Activated CD4-positive, alpha-beta T cell treated with anti-CD3 and anti-CD28 coated beads, Interleukin-2, amount 50 U/mL, for 1 hour (primary cell): ENCODE measurements at places on chromosomes 16 and 17.

GRCh38 chr16:48235556-48236136 lies 8.5 kb upstream of the LONP2 start:
- DNase-seq, result no peak

DNA sequence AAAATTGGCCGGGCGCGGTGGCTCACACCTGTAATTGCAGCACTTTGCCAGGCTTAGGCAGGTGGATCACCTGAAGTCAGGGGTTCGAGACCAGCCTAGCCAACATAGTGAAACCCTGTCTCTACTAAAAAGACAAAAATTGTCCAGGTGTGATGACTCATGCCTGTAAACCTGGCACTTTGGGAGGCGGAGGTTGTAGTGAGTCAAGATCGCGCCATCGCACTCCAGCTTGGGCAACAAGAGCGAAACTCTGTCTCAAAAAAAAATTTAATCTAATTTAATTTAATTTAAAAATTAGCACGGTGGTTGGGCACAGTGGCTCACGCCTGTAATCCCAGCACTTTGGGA lies 1.6 kb upstream of the HBQ1 start:
- no peak for DNase-seq

GRCh38 chr17:81272616-81273015 lies 22.5 kb downstream of the SLC38A10 start:
- no peak for DNase-seq

DNA sequence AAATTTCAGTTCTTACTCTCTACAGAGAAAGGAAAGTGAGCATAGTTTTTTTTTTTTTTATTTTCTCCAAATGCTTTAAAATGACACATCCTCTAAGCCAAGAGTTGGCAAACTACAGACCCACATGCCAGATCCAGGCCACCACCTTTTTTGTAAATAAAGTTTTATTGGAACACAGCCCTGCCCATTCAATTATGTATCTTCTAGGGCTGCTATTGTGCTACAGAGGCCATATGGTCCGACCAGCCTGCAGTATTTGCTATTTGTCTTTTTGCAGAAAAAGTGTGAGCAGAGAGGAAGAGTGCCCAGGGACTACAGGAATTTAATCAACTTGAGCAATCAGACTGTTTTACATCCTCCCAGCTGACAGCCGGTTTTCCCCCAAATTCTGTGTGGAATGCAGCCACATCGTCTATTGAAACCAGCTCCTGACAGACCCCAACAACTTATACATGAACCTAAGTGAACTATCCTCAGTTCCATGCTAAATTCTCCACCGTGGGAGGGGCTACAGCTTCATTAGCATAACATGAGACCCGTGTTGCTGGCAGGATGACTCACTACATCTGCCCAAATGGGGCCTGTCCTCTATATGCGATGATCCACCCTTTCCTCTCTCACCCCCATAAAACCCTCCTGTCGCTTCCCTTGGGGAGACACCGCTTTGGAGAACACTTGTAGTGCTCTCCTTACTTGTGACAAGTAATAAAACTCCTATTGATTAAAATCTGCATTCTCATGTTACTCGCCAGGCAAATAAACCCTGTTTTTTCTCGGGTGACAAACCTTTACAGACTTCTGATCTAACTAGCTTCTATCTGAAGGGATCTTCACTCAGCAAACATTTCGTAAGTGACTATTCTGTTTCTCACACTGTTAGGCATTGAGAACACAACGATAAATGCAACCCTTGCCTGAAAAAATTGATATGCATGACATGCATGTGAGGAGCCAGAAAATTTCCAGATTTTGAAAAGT lies 149.4 kb upstream of the HS3ST3A1 start:
- DNase-seq, result no peak

DNA sequence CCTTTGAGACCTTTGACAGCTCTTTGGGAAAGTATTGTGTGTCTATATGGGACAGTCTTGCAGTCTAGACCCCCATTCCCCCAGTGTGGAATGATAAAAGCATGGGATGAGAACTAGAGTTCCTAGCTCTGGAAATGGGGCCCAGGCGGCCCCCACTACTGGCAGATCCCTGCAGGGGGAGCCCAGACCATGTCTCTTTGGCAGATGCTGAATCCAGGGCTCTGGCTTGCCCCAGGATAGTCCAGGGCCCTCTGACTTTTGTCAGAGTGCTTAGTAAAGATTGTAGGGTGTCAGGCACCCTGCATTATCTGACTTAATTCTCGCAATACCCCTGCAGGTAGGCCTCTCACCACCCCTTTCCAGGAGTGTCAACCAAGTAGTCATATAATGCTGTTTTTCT lies 8.3 kb downstream of the ALKBH5 start:
- peak; percentile 9 for DNase-seq

- no peak for DNase-seq
Observed at GRCh38 chr17:60094754-60095153, 16.0 kb upstream of the HEATR6 start.

GRCh38 chr16:86181526-86181925 lies 282.6 kb downstream of the IRF8 start:
- DNase-seq, result no peak

- DNase-seq, result no peak
Observed at GRCh38 chr16:64092271-64092670, 1029.6 kb downstream of the CDH11 start.

- DNase-seq, result no peak
Observed at GRCh38 chr17:9519583-9520272, 55.9 kb downstream of the STX8 start.

DNA sequence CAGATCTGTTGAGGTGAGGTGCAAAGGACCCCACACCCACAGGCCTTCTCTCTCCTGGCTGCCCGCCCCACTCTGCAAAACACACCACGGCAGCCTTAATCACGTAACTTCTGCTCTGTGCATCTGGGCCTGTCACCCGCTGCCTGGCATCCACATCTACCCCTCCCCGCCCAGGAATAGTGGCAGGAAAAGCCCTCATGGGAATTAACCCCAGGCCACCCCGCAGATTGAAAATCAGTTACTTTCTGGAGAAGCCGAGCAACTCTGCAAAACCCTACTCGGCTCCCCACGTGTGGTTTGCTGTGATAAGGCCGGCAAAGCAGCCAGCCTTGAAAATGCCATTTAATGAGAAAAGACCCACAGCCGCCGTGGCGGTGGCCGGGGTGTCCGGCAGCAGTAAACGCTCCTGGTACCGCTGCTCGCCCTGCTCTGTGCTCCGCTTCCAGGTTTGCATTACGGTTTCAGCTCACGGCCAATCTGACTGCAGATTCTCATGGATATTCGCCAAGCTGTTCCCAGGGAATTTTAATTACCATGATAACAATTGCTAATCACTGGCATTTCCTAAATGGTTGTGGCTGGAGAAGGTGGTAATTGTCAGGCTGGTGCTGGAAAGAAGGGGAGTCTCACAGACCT lies 78.0 kb upstream of the DOC2B start:
- no peak for DNase-seq

DNA sequence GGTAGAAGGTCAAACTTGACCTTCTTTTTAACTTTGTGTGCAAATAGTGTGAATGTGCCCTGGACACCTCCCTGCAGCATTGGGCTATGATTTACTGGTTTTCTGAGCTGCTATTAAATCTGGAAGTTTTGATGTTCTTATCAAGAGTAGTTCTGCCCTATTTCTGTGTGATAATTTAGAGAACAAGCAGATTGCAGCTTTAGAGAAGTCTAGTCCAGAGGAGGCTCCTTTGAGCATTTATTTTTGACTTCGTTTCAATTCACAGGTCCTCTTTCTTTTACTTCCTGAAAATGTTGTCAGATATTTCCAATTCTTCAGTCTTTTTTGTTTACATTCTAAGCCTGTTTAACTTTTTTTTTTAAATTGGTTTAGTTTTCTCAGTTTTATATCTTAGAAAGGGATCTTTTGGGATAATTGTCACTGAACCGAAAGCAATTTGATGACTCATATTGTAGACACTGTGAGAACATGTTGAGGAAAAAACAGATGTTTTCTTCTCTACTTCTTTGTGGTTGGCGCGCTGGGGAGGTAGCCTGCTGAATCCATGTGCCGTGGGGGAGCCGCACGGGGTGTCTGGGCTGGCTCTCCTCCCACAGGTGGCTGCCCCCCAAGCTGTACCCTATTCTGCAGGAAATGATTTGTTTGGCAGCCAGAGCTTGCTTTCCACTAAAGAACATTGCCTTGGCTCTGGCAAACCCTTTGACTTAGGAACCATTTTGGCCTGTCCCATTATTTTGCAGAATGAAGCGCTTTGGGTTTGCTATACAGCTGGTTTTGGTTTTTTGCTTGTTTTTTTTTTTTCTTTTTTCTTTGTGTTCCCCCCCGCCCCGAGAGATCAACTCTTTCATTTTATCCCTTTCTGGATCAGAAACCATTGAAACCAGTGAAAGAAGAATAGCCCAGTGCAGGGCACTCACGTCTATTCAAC lies 53.4 kb downstream of the MFSD11 start:
- DNase-seq, result peak; percentile 43

GRCh38 chr16:56814537-56815432 lies 50.2 kb upstream of the SLC12A3 start:
- no peak for DNase-seq

DNA sequence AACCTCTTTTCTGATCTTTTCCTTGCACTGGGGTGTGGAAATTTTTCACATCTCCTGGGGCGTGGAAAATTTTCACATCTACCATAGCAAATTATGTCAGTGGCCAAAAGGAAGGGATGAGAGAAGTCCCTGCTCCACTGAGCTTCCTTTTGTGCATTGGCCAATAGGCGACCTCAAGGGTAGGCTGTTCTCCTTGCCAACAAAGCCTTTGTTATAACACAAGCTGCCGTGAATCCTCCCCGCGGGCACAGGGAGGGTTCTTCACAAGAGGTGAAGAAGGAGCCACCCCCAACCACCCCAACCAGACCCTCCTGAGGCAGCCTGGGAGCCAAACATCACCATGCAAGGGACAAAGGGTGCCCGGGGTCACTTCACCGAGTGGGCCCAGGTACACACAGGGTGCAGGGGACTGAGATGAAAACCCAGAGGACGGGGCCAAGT lies 6.5 kb downstream of the SLC5A11 start:
- DNase-seq, result no peak

DNA sequence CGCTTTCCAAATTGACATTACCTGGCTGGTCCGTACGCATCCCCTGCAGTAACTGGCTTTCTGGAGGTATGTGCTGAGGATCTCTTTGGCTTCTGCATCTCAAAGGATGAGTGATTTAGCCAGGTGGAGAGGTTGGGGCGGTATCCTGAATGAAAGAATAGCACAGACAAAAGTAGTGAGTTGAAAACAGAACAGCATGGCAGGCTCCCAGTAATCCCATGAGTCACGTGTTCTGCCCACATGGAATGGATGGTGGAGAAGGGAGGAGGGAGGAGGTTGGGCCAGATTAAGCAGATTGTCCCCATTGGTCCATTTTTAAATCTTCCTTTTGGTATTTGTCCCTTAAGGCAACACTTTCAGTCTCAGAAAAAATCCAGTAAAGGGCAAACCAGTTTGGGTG lies 176.0 kb downstream of the WWOX start:
- no peak for DNase-seq

DNA sequence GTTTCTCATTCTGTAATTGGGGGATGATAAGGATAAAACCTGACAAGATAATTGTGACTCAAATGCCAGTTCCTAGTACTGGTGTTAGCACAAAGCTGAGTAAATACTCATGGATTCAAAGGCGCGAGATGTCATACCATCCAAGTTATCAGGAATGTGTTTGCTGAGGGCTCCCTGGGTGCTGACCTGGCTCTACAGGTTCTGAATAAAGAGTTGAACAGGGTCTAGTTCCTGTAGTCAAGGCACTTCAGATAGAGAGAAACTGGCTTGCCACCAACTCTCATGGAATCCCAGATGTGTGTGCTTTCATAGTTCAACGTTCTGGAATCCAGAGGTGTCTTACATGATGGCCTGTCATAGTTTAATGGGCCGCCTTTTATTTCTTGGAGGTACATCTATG lies 141.6 kb downstream of the PRKCA start:
- no peak for DNase-seq

GRCh38 chr16:89275837-89276720 lies 58.6 kb downstream of the ZNF778 start:
- DNase-seq, result no peak

- DNase-seq, result no peak
Observed at GRCh38 chr17:69286257-69286656, 40.7 kb downstream of the ABCA5 start.

DNA sequence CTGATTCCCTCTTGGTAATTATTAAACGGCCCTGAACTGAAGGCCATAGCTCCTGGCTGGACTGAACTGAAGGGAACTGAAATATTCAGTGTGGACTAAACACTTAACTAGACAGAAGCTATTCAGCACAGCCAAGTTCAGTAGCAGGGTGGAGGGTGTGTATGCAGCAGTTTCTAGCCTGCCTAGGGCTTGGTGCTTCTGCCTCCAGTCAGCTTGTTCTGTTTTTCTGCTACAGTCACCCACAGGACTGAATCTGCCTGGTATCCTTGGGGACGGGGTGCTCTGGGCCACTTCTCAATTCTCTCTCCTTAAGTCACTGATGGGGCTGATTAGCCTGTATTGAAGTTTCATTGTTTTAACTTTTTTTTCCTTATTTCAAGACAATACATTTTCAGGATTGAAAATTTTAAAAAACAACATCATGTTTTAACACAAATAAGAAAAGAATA lies 77.1 kb downstream of the WWP2 start:
- DNase-seq, result no peak

- no peak for DNase-seq
Observed at GRCh38 chr16:87757841-87758426, 7.9 kb downstream of the KLHDC4 start.

DNA sequence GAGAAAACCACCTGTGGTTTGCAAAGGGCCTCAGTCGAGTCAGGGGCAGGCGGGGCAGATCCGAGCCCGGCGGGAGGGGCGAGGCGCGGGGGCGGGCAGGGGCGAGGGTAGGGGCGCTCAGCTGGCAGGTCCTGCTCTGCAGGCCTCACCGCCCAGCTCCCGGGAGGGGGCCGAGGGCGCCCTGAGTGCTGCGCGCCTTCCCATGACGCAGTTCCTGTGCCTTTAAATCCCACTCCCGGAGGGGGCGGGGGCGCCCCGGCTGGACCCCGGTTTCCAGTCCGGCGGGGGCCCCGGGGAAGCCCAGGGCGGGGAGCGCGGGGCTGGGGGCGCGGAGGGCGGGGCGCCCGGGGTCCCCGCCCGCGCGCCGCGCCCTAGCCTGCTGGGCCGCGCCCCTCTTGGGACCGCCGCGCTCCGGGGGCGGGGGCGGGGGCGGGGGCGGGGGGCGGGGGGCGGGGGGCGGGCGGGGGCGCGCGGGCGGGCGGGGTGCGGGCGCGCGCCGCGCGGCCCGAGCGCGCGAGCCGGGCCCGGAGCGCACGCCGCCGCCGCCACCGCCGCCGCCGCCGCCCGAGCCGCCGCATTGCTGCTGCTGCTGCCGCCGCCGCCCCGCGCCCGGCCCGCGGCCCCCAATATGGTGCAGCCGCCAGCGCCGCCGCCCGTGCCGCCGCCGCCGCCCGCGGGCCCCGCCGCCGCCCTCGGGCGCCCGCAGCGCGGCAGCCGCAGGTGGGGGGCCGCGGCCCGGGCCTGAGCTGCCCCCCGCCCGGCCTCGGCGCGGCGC lies at the start of gene JPH3:
Gene JPH3, plus strand, starts transcription at position 508 of the 775 bp plus-strand sequence. CDS start 639 bp downstream, outside the sequence.
- DNase-seq, result no peak

- DNase-seq, result no peak
Observed at GRCh38 chr17:58985971-58986370, 120.7 kb downstream of the TRIM37 start.
